ENCODE measurements at places on chromosomes 1 and 21. TPM values are rescaled to one million over a fixed set of nuclear protein-coding genes. Genes with fewer than 3 reads are reported as not detected.
A peak's percentile ranks its signal among the peaks of the same experiment; 100 is the strongest.

CRYZL1 gene
- 43.6 TPM for total RNA-seq

RGSL1 gene
- not detected for total RNA-seq

ARTN gene
- total RNA-seq = 1.1 TPM

GRCh38 chr1:156706657-156707416, 1.5 kb upstream of the CRABP2 start:
- DNase-seq = peak; percentile 88

- no peak for DNase-seq
Observed at GRCh38 chr1:46490406-46490655, 695 bp downstream of the DMBX1 start.
